ENCODE measurements at places on chromosomes 4 and X.

- DNase-seq: no peak
Measured at GRCh38 chrX:118373538-118373937, 27.6 kb downstream of the WDR44 start.

DNA sequence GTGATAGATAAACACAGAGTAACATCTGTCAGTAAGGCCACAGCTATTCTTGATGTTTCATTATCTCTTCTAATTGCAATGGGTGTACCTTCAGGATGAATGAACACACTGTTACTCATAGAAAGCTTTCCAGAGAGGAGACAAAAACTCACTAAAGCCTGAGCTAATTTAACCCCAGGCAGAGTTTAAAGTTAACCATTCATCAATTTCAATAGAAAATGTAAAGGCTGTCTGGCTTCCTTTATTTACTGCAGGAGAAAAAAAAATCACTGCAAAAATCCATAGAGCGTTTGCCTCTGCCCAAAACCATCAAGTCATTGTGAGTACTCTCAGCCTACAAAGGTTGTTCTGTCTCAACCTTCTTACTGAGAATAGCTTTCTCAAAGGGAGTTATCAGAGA is 376.9 kb downstream of the PPP4R3C start:
- DNase-seq: no peak

DNA sequence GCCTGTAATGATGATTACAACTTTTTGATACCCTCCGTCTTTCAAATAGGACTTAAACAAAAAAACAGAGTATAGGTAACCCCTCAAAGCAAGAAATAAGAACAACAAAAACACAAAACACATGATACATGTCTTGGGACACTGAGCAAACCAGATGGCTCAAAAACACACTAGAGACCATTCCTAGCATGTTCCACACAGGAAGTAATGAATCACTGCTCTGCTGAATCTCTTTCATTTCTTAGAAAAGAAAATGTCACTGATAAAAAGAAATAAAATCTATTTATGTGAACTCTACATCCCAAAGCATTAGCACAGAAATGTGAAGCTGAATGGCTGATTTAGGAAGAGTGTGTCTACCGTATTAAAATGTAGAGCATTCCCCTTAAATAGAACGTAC is 134.5 kb upstream of the IL15 start:
- DNase-seq: no peak

- no peak for DNase-seq
Measured at GRCh38 chr4:145795521-145795920, 115.6 kb downstream of the C4orf51 start.

GRCh38 chrX:129932016-129932820 is 26.3 kb downstream of the UTP14A start:
- peak; percentile 93 for DNase-seq

GRCh38 chr4:53943345-53944085 is 120.9 kb downstream of the CHIC2 start:
- no peak for DNase-seq

GRCh38 chr4:128158894-128159293 is 97.8 kb downstream of the LARP1B start:
- DNase-seq: no peak

DNA sequence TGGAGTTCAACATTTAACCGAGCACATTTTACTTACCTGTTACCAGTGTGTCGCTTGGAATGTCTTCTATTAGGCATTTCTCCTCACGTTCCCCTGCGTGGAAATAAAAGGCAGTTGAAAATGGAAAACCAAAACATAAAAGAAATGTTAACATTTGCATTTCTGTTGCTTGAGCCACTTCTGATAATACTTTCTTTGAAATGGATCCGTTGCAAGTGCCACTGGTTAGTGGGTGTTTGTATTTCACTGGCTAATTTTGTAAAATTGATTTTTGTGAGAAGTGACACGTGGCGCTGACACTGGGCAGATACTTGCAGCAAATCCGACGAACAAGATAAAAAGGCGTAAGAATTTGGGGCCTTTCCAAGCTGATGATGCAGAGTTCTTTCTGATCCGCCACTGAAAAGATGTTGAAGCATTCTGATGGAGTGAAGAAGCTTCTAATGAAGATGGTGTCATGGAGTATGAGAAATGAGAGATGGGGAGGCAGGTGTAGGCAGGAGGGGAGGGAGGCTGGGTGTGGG is 18.8 kb downstream of the SPON2 start:
- no peak for DNase-seq

GRCh38 chr4:168475745-168476144 is 4.5 kb downstream of the DDX60L start:
- DNase-seq: no peak

Data from T-helper 2 cell (primary cell).